ENCODE measurements at places on chromosomes 12 and 14.

DNA sequence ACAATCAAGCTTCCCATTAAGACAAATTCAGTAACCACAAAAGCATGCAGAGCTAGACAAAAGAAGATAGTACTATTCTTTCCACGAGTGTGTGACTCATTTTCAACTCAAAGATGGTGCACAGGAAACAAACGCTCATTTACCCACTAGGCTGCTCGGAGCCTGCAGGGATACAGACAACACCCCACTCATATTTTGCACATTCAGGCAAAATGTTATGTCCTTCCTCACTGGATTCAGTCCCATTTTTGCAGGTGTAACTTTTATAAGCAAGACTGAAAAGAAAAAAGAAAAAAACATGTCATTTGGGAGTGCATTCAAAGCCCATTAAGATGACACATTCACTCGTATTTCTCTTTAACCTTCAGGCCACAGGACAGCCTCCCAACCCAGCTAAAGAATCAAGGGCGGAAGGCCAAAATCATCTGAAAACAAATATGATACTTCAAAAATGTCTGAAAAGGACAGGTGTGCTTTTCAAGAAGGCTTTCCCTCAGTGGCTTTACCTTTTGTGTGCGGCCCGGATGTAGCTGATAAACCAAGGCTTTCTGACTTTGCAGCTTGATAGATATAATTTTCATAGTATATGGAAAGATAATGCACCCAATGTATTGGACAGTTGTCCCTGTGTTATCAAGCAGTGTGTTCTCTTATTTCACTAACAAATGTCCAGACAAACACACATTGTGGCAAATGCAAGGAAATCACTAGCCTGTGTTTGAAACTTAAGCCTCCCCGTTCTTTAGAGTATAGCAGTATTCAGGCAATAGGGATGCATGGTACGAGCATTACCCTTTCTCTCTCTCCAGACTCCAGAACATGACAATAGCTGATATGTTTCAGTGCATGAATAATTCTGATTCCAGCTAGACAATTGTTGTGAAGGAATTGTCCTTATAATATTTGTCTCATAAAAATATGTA, 147.8 kb upstream of the KRR1 start:
- DNase-seq = no peak

DNA sequence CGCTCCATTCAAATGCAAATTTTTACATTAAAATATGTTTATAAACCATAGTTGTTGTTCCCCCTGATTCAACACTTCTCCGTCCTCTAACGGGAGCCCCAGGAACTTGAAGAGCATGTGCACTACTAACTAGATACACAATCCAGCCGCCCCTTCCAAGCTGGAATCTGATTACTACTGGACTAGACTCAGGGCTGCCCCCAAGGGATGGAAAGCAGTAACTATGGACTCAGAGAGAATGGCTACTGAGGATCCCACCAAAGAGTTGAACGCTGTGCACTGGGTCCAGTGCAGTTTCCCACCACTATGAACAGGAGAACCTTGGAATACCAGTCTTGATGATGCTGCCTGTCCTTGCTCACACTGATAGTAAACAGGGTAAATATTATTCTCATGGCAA, 48.6 kb upstream of the PCNX1 start:
- DNase-seq = no peak

- peak; percentile 65 for DNase-seq
Measured at GRCh38 chr12:108633534-108634248, at the start of gene SELPLG. Gene SELPLG, minus strand, starts transcription at chr12:108633894. Its CDS starts 9,587 bp downstream, at chr12:108624307.

DNA sequence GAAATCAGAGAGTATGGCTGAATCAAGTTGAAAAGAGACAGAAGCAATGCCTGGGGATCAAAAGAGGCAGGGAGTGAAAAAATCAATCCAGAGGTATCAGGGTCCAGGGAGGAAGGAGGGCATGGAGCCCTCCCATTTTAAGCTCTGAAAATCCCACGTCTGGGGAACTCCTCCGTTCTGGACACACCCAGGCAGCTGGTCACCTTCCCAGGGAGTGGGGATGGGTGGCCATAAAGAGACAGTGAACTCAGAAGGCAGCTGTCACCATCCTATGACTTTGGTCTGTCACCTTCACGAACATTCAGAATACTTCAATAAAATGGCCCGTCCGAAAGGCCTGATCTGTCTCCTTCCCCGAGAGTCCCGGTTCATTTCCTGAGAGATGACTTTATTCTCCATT, 71.6 kb downstream of the MAP1LC3B2 start:
- no peak for DNase-seq

DNA sequence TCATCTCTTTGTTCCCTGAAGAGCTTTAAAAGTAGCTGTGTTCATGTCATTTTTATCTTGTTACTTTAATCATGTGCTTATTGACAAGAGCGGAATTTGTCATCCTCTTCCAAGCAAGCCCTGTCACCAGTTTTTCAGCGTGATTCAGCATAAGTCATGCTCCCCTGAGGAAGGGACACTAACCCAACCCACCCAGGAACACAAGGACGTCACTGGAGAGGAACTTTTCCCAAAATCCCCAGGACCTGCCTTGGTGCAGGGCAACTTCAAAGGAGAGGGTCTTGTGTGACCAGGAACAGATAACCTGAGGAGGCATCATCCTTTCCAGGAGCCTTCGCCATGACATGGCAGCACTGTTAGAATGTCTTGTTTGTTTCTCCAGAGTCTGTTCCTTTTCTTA, 107.1 kb upstream of the DIO3 start:
- peak; percentile 24 for DNase-seq

DNA sequence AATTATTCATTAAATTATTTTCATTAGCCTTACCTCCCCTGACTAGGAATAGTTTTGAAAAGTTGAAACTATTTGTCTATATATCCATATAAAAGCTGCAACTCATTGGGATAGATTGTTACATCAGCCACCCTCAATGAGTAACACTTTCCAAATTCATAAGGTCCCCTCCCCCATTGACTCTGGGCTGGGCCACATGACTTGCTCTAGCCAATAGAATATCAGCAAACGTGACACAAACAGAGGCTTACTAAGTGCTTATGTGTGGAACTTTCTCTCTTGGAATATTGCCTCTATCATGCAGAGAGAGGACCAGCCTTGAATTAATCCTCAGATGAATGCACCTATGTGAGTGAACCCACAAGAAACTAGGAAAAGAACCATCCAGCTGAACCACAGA, 213.7 kb downstream of the CCDC59 start:
- no peak for DNase-seq

DNA sequence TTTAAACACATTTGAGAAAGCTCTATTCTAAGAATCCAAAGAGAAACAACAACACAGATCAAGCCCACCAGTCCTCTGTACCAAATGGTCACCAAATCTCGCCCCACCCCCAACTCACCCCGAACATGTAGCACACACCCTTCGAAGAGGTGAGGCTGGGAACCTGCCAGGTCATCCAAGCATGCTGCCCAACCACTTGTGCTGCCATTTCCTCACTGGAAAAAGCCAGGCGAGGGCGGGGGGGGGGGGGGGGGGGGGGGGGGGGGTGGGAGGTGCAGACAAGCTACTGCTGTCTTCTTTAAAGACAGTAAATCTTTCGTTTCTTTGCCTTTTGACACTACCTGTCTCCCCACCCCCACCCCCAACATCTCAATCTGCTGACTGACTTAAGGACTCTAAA, 59.9 kb downstream of the SETD3 start:
- no peak for DNase-seq

DNA sequence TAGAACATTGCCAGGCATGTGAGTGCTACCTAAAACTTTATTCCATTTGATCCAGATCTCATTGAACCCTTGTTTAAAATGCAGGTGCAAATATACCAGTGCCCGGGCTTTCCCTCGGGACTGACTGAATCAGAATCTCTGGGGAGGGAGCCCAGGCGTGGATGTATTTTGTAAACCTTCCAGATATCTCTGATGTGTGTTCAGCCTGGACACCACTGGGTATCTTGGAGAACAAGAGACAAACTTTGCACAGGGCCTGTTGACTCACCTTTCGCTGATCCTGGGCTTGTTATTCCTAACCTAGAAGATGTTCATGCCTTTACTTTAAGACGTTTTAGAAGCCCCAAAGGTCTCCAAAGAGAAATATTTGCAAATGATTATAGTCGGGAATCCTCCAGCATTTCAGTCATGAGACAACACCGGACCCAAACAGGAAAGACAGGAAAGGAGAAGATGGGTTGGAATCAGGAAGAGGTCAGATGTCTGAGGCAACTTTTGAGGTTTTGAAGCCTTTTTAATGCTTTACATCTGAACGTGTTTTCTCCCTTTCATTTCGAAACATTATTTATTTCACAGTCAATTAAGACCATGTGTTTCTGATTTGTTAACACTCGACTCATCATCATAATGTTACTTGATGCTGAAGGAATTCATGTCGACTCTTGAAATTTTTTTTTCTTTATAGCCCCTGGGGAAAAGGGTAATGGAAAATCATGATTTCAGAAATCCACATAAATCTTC, 118.6 kb downstream of the PLXNC1 start:
- DNase-seq = no peak

GRCh38 chr14:44149597-44149996, 357.5 kb downstream of the FSCB start:
- DNase-seq = no peak

- DNase-seq = no peak
Measured at GRCh38 chr12:68240975-68241374, 12.4 kb downstream of the IL22 start.

DNA sequence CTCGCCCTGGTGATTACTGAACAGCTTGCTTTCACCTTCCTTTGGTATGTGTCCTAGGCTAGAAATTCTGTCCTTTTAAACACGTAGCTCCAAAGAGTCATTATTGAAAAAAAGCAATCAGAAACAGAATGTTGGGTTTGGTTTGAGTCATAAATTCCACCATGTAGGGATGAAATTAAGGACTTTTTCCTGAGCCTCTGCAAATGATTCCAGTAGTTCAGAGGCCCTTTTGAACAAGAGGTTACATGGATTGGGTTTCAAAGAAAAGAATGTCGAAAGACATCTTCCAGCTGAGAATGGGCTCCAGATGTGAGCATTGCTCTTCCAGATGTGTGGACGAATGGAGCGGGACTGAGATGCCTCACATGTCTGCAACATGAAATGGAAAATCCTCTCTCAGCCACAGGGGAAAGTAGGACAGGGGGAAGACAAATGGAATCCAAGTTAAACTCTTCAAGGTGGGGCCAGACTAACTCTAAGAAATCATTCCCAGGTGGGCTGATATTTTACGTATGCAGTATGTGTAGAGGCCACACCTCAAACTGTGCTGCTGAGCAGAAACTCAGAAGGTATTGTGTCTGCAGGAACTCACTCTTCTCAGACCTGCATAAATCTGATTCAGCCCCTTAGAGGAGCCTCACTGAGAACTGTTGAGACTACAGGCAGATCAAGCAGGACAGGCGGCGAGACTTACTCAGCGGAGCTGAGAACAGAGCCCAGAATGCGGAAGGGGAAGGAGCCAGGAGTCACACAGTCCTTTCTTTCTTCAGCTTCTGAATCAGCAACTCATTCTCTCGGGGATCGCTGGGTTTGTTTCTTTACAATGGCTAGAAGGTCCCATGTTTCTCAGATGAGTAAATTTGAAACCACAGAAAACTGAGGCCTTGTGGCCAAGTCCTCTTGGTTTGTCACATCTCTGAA, 23.3 kb upstream of the EMP1 start:
- DNase-seq = no peak

DNA sequence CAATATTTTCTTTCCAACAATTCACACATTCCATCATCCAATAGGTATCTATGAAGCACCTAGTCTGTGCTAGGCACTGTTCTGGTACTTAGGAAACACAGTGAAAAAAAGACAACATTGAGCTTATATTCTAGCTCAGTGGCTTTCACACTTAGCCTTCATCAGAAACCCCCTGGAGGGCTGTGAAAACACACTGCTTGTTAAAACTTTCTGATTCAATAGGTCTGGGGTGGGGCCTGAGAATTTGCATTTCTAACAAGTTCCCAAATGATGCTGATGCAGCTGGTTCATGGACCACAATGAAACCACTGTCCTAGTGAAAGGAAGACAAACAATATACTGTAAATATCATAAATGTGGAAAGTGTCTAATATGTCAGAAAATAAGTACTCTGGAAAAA, 5.9 kb downstream of the VTI1B start:
- no peak for DNase-seq

GRCh38 chr12:111455448-111456320, 50.0 kb downstream of the SH2B3 start:
- no peak for DNase-seq

- DNase-seq = no peak
Measured at GRCh38 chr14:53683229-53683628, 273.4 kb downstream of the BMP4 start.

DNA sequence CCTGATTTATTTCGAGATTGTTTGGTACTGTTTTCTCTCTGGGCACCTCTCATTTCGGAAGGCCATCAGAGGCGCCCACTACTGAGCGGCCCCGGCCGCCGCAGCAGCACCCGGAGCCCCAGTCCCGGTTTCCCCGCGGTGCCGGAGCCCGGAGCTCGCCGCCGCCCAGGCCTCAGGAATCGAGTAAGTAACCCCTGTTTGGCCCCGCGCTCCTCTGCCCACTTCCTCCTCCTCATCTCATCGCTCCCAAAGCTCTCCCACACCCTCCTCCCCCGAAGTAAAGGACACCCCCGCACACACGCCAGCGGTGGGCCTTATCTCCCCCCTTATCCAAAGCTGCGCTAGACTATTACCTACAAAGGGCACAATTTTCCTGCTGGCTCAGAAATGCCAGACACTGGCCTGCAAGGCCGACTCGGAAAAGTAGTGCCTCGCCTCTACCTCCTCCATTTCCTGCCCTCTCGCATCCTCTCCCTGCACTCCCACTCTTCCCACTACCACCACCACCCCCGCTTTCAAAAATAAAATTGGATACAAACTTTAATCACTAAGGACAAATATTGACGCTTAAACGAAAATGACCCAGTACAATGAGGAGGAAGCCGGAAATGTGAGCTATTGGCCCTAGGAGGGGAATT, 637 bp upstream of the FOXG1 start:
- no peak for DNase-seq

- no peak for DNase-seq
Measured at GRCh38 chr12:120928864-120929652, 24.9 kb upstream of the SPPL3 start.

DNA sequence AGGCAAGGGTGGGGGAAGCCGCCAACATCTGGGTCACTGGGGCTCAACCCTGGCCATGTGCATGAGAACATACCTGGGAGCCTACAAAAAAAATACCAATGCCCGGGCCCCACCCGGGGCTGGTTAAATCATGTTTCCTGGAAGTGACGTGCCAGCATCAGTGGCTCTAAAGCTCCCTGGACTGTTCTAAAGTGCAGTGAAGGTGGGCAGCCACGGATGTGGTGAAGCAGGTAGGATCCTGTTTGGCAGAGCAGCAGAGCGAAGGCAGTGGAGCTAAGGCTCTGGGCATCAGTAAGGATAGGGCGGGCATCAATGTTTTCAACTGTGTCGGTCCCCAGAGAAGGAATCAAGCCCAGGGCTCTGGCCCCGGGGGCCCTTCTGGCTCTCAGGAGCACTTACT, 525 bp upstream of the GPR68 start:
- no peak for DNase-seq

DNA sequence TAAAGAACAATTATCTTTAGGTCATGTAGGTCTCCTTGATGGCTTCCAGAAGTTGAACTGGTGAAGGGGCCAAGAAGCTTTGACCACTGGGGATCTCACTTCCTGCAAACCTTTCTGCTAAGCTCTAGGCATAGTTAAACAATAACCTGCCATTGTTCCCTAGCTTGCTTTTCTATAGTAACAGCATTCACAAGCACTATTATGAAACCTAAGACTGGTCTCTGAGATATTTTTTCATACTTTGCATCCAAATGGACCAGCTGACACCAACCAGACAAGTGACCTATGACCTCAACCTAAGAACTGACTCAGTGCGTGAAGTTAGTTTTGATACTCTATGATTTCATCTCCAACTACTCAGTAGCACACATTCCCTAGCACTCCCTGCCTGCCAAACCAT, 129.1 kb downstream of the PTPRB start:
- DNase-seq = no peak

- no peak for DNase-seq
Measured at GRCh38 chr14:59097681-59098080, 90.8 kb upstream of the DAAM1 start.
